ENCODE measurements at places on chromosomes 11 and 22. TPM values are rescaled to one million over a fixed set of nuclear protein-coding genes. Genes with fewer than 3 reads are reported as not detected.

- no peak for DNase-seq
- H3K4me3 ChIP-seq: no peak overlapping the region
- H3K27me3 ChIP-seq: no peaks in the 10 kb centered on the region
- peaks cover 2% of the 10 kb centered on the region for H3K36me3 ChIP-seq
- H3K27ac ChIP-seq: peak overlapping the region; percentile 43
Observed at GRCh38 chr11:92826603-92827002, 142.8 kb upstream of the MTNR1B start.

- DNase-seq: no peak
- no peak overlapping the region for H3K4me3 ChIP-seq
- no peak overlapping the region for H3K27ac ChIP-seq
- H3K36me3 ChIP-seq: no peaks in the 10 kb centered on the region
- H3K4me1 ChIP-seq: no peaks in the 10 kb centered on the region
Observed at GRCh38 chr11:79663017-79663416, 222.2 kb upstream of the TENM4 start.

DNA sequence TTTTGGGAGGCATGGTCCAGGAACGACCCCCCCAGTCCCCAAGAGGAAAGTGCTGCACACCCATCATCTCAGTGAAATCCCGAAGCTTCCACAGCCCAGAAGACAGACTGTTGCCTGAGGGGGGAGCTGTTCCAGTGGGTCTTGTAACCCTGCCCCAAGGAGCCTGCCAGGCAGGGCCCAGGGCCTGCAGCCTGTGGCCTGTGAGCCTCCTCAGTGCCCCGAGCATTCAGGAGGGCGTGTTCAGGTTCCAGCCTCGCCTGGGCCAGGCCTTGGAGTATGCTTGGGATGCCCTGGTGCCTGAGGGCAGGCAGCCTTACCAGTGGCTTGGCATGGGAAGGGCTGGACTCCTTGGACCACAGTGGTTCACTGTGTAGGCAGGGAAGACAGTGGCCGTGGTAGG, 18.0 kb upstream of the CABP2 start:
- H3K4me1 ChIP-seq: peaks cover 5% of the 10 kb centered on the region
- no peak overlapping the region for H3K4me3 ChIP-seq
- no peaks in the 10 kb centered on the region for H3K36me3 ChIP-seq
- no peaks in the 10 kb centered on the region for H3K27me3 ChIP-seq
- no peak for DNase-seq
- no peak overlapping the region for H3K27ac ChIP-seq

GRCh38 chr11:12602421-12602820, 71.8 kb upstream of the TEAD1 start:
- no peaks in the 10 kb centered on the region for H3K27me3 ChIP-seq
- H3K4me3 ChIP-seq: no peak overlapping the region
- no peaks in the 10 kb centered on the region for H3K36me3 ChIP-seq
- no peak for DNase-seq
- H3K27ac ChIP-seq: no peak overlapping the region

DNA sequence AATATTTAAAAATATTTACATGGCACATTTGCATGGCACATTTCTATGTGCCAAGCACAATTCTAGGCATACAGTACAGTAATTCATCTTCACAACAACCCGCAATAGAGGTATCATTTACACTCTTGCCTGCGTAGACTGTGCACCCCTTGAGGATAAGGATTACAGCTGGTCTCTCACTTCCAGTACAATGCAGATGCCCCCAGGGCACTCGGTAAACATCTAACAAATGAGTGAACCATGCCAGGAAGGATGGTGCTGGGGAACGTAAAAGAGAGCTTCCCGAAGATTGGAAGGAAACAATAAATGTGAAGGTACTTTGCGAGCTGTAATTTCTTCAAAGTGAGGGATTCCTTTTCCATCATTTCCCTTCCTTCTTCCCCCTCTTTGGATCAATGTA, 1.3 kb downstream of the PRPF19 start:
- peaks cover 8% of the 10 kb centered on the region for H3K27me3 ChIP-seq
- no peak for DNase-seq
- H3K36me3 ChIP-seq: peaks cover 11% of the 10 kb centered on the region
- peak overlapping the region; percentile 84 for H3K4me3 ChIP-seq

DNA sequence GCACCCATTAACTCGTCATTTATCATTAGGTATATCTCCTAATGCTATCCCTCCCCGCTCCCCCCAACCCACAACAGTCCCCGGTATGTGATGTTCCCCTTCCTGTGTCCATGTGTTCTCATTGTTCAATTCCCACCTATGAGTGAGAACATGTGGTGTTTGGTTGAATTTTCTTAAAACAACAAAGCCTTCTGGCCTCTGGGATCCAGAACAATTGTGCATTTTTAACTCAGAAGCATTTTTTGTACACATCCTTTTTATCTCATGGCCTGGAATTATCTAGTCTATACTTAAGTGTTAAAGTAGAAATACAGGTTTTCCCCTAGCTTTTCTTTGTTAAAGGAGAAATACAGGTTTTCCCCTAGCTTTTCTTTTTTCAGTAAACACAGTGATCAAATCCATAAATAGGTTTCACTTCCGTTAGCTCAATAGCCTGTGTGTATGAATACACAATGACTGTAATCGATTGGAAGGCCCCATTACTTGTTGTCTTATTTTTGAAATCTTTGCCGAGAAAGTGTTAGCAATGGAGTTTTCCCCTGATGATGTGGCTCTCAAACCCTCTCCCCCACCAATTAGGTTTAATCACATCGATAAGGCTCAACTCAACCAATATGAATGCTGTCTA, 125.6 kb upstream of the PITPNB start:
- no peak for DNase-seq
- H3K4me1 ChIP-seq: no peaks in the 10 kb centered on the region
- H3K27me3 ChIP-seq: no peaks in the 10 kb centered on the region

DNA sequence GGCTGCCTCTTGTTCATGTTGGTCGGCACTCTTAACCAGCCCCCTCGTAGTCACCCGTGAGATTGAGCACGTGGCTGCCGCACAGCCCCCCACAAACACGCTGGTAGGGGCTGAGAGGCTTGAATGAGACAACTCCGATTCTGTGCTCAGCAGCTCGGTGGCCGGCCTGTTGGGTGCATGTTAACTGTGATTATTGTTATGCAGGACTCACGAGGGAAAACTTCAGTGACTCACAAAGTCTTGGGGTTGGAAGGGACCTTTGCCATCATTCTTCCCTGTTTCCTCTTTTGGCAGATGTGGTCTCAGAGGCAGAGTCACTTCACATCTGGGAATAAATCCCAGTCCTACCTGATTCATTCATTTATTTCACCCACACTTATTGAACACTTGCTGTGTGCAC, 75.2 kb downstream of the ADAMTS15 start:
- no peak overlapping the region for H3K4me3 ChIP-seq
- peaks cover 33% of the 10 kb centered on the region for H3K4me1 ChIP-seq
- peaks cover 3% of the 10 kb centered on the region for H3K36me3 ChIP-seq
- DNase-seq: no peak
- H3K27ac ChIP-seq: peak overlapping the region; percentile 83
- H3K27me3 ChIP-seq: no peaks in the 10 kb centered on the region

DNA sequence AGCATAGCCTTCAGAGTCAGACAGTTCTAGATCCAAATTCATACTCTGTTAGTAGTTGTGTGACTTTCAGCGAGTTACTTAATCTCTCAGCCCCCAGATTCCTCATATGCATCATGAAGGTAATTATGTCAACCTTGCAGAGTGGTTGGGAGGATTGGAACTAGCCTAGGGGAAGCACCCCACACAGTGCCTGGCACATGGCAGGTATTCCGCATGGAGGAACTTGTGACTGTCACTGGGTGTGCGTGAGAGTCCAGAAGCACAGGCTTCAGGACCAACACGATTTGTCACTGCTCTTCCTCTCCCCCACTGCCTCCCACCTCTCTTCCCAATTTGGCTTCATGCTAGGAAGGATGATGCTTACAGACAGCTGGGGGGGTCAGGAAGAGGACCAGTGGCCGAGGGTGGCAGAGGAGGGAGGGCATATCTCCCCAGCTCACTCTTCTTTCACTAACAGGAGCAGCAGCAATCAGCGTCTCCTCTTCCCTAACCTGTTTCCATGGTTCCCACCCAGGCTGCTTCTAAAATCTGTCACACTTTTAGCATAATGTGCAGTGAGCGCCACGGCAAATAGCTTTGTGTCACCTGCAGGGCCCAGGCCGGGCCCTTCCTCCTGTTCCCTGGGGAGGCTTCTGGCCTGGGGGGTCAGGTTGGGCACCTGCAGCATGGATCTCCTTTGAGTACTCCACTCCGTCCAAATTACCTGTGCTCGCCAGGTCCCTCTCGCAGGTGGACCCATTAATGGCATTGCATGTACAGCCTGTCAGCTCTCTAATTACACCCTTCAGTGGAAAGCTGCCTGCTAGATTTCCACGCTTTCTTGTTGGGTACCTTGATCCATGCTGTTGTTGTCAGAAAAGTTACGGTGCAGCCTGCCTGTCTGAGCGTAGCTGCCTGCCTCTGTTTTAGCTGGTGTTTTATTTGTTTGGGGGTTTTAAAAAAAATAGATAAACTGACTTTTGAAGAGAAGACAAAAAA, 400.4 kb downstream of the NXPE2 start:
- H3K27me3 ChIP-seq: peaks cover 71% of the 10 kb centered on the region
- H3K36me3 ChIP-seq: no peaks in the 10 kb centered on the region
- H3K27ac ChIP-seq: no peak overlapping the region
- H3K4me1 ChIP-seq: no peaks in the 10 kb centered on the region
- no peak overlapping the region for H3K4me3 ChIP-seq
- DNase-seq: no peak

- DNase-seq: peak; percentile 75
- peaks cover 5% of the 10 kb centered on the region for H3K27me3 ChIP-seq
- H3K4me3 ChIP-seq: no peak overlapping the region
Observed at GRCh38 chr22:48477031-48477721, 1350.5 kb downstream of the BRD1 start.

DNA sequence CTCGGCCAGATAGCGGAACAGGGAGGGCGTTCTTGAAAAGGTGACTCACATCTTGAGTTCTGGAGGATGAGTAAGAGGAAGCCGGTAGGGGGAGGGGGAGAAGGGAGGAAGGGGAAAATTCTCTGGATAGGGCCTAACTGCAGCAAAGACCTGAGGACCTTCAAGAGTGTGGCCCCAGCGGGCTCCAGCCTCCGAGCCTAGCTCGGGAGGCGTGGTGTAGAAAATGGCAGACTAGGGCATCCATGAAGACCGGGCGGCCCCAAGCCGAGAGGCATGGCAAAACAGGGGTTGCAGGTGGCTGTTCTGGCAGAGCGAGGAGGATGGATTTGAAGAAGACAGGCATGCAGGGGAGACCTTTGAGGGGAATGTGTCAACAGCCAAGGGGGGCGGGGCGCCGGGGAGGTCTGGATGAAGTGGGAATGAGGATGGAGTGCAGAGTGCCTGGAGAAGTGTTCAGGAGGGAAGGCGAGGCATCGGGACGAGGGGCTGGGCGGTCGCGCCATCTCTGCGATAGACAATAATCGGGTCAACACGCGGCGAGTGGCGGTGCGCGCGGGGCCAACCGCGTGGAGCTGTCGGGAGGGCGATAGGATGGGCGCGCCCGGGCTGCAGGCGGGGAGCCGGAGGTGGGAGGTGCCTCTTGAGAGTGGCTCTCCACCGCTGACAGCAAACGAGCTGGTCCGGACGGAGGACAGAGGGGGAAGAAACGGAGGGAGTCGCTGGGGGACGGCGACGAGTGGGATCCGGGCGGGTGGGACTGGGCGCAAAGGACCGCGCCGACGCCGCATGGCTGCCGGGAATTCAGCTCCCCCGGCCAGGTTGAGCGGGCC, 40.0 kb upstream of the CREB3L1 start:
- H3K27me3 ChIP-seq: no peaks in the 10 kb centered on the region
- H3K4me1 ChIP-seq: peaks cover 48% of the 10 kb centered on the region
- DNase-seq: no peak
- H3K4me3 ChIP-seq: peak overlapping the region; percentile 86
- H3K36me3 ChIP-seq: no peaks in the 10 kb centered on the region

GRCh38 chr11:40273192-40273732, 1186.2 kb downstream of the LRRC4C start:
- no peaks in the 10 kb centered on the region for H3K36me3 ChIP-seq
- peaks cover 14% of the 10 kb centered on the region for H3K27me3 ChIP-seq
- peaks cover 13% of the 10 kb centered on the region for H3K4me1 ChIP-seq
- H3K4me3 ChIP-seq: no peak overlapping the region
- H3K27ac ChIP-seq: no peak overlapping the region

- H3K4me1 ChIP-seq: peaks cover 9% of the 10 kb centered on the region
- no peak overlapping the region for H3K27ac ChIP-seq
- DNase-seq: no peak
- no peaks in the 10 kb centered on the region for H3K36me3 ChIP-seq
Observed at GRCh38 chr11:95119361-95120060, 29.9 kb downstream of the ENDOD1 start.

DNA sequence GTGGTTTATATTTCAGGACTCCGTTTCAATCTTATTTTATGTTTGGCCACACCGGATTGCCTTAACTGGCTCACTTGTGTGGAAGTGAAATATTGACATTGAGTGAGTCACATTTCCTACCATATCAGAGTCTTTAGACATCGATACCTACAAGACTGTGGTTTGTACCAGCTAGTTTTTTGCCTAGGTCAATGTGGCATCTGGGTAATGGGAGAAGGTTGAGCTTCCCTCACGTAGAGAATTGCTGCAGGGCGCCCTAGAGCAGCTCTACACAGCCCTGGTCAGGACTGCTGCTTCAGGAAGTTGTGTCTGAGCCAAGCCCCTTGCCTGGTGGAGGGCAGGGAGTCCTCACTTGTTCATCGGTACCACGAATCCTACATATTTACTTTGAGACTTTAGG, 1.6 kb downstream of the GRAMD1B start:
- peaks cover 7% of the 10 kb centered on the region for H3K27me3 ChIP-seq
- H3K27ac ChIP-seq: no peak overlapping the region
- no peaks in the 10 kb centered on the region for H3K36me3 ChIP-seq
- DNase-seq: no peak
- peak overlapping the region; percentile 81 for H3K4me3 ChIP-seq

- peak; percentile 65 for DNase-seq
- H3K4me3 ChIP-seq: no peak overlapping the region
- H3K4me1 ChIP-seq: peaks cover 33% of the 10 kb centered on the region
- H3K27ac ChIP-seq: peak overlapping the region; percentile 90
Observed at GRCh38 chr11:353179-353873, 16.0 kb upstream of the B4GALNT4 start.

DNA sequence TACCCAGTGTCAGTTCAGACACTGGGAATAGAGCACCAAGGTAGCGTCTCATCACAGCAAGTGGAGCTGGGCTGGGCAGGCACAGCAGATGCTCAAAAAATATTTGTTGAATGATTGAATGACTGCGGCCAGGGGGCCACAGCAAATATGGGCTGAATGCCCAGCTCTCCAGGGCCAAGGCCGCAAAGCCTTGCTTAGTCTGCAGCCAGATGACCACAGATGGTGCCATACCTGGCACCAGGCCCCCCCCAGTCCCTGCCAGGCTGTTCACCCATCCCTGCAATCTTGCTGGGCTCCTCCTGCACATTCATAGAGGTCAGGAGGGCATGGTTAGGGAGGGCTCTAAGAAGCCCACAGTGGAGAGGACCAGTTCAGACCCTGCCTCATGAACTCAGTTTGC, 32.9 kb downstream of the ZC3H7B start:
- no peak overlapping the region for H3K27ac ChIP-seq
- no peaks in the 10 kb centered on the region for H3K4me1 ChIP-seq

LARGE1 gene
- total RNA-seq: 24.8 TPM

TEX12 gene
- total RNA-seq: not detected

NXPE4 gene
- total RNA-seq: not detected

ACRV1 gene
- total RNA-seq: not detected

FGF4 gene
- total RNA-seq: not detected

DGAT2 gene
- total RNA-seq: 1.6 TPM
